AG04450 (cell line): ENCODE measurements at places on chromosomes 7 and 10. TPM values are rescaled to one million over a fixed set of nuclear protein-coding genes. Genes with fewer than 3 reads are reported as not detected.

The AKR1D1 gene
- polyA plus RNA-seq: not detected in 2 replicates

The ADAMTS14 gene
- polyA plus RNA-seq: 2.9 and 4.6 TPM in 2 replicates

DNA sequence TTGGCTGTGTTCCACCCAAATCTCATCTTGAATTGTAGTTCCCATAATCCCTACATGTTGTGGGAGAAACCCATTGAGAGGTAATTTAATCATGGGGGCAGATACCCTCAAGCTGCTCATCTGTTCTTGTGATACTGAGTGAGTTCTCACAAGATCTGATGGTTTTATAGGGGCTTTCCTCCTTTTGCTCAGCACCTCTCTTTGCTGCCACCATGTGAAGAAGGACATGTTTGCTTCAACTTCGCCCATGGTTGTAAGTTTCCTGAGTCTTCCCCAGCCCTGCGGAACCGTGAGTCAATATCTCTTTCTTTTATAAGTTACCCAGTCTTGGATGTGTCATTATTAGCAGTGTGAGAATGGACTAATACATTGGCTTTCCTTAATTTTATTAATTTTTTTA is 527.8 kb downstream of the MDFIC start:
- no peak for DNase-seq

GRCh38 chr7:39967406-39968161 is 17.5 kb downstream of the CDK13 start:
- DNase-seq: no peak
